ENCODE measurements at places on chromosomes 7 and 10.
A peak's percentile ranks its signal among the peaks of the same experiment; 100 is the strongest.

GRCh38 chr10:74113546-74113945 is 37.1 kb downstream of the AP3M1 start:
- DNase-seq: no peak

GRCh38 chr10:67550838-67551402 is 145.1 kb downstream of the CTNNA3 start:
- no peak for DNase-seq

DNA sequence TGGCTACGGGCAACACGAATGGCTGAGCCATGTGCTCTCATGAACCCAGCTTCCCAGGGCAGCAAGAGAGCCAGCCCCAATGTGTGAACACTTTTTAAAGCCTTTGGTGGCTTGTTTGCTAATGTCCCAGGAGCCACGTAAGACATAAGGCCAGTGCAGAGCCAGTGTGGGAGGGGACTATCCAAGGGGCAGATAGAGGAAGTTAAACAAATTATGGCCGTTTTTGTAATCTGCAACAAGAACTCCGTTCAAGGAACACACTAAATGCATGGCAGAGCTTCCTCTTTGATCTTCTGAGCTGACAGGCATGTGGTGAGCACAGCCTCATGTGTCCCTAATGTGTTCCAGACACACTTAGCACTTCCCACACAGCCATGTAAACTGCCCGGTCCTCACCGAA is 133.3 kb downstream of the TEX36 start:
- peak; percentile 8 for DNase-seq

- DNase-seq: no peak
These were observed 23.3 kb upstream of the PCGF5 start for GRCh38 chr10:91197127-91197526.

GRCh38 chr7:105974471-105974870 is 11.4 kb downstream of the CDHR3 start:
- no peak for DNase-seq

DNA sequence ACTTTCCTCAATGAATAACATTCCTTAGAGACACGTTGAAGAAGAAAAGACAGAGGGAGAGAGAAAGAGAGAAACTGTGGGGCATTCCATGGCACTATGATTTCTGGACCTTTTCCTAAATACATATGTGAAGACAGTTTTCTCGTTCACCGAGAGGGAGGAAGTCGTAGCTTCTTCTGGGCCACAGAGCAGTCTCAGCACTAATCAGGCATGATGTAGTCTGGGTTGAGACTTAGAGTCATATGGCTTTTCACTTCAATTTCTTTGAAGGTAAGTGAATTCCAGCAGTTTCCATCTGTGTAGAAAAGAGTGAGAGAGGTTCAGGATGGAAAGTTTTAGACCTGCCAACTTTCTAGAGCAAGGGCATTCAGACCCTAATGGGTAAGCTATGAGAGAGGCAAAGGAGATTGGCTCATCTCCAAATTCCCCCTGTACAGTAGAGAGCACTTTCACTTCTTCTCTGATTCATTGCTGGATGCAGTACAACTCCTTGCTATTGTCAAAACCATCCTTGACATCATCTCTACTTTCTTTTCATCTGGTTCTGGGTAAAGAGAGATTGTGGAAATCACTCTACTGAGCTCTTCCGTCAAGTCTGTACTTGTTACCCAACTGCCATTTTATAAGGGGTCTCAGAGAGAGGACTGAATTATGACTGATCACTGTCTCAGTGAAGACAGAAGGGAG is 31.5 kb upstream of the OR9A4 start:
- DNase-seq: no peak

- DNase-seq: no peak
These were observed 107.6 kb downstream of the VIPR2 start for GRCh38 chr7:159036916-159037605.

DNA sequence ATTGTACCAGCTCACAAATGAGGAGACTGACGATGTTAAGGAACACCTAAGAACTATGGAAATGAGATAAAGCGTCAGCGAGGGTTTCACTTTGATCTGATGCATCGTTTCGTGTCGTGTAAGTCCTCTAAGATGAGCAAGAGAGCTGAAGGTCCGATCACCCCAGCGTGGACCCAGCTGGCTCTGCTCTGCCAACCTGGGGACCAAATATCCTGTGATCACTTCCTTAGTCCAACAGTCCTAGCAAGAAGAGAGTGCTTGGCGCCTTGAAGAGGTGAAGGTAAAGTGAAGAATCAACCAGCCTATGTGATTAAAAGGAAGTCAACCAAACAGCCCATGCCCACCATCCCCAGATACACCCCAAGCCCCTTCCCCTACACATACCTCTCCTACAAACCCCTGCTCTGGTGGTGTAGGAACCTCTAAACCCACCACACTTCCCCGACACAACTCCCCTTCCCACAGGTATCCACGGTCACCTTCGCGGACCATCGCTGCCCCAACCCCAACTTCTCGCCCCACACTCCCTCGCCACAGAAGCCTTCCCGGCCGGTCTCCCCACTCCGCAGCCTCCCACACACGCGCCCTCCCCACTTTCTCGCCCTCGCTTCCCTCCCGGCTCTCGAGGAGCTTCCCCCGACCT is 722 bp downstream of the UPF2 start:
- peak; percentile 34 for DNase-seq

- no peak for DNase-seq
These were observed 12.1 kb upstream of the PDGFA start for GRCh38 chr7:531777-532176.

DNA sequence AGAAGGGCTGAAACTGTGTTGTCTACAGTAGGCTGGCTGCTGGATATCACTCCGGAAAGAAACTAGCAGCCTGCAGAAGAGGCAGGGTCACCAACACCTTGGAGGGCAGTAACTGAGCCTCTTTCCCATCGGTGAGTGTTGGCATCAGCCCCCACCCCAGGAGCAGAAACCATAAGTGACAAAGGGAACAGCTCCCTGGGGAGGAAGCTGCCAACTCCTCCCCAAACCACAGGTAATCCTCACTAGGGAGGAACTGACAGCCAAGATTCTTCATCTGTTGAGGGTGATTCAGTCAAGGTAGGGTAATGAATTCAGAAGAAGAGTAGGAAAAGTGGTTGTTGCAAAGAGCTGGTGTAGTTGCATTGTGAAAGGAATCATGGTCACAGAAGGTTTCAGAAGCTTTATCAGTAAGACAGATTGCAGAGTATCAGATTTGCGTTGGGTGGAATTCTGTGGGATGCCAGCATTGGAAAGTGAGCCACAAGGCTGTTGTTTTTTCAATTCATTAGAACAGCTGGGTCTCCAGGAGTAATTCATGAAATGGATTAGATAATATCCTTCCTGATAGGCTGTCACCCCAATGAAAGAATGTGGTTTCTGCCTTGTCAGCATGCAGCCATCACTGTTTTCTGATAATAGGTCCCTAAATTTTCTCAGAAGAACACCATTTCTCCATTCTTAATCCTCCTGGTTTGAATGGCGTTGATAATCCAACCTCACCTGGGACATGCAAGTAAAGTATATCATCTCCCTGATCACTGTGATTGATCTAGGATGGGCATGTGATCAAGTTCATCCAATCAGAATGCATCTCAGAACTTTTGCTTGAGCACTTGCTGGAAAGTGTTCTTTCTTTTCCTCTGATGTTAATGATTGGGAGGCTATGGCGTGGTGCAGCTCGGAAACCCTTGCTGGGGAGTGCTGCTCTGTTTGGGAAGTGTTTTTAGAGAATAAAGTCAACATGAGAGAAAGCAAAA is 75.0 kb upstream of the CTBP2 start:
- DNase-seq: no peak

DNA sequence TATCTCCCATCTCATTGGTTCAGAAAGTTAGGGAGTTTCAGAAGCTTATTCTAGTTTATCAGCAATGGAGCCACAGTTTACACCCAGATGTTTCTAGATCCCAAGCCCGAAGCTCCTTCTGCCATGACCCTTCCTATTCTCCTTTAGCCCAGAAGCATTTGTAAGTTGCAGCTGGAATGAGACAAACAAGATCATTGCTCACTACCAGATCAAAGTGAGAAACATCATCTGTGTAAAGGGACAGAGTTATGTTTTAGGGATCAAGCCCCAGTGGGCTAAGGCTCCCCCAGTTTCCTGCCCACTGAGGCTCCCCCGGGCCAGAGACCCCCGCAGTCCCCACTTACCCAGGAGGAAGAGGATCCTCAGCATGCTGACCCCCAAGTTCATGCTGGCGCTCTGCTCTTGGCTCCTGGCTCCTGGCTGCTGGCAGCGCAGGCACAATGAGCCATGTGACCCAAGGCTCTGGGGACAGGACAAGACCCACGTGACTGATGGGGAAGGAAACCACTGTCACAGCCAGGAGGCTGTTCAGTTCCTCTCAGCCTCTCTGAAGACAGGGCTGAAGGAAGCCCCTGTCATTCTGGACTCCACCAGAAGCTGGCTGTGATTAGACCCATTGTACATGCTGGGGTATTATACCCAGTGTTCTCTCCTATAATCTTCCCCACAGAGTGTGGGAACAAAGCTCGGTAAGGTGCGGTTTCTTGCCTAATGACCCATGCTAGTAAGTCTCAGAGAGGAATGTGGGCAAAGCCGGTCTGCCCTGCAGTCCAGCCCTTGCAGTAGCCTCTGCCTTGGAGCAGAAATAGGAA is at the start of gene TMEM273:
TMEM273 (minus strand) TSS at position 442 of the 812 bp plus-strand sequence; CDS start at position 387, 55 bp downstream.
- peak; percentile 16 for DNase-seq

DNA sequence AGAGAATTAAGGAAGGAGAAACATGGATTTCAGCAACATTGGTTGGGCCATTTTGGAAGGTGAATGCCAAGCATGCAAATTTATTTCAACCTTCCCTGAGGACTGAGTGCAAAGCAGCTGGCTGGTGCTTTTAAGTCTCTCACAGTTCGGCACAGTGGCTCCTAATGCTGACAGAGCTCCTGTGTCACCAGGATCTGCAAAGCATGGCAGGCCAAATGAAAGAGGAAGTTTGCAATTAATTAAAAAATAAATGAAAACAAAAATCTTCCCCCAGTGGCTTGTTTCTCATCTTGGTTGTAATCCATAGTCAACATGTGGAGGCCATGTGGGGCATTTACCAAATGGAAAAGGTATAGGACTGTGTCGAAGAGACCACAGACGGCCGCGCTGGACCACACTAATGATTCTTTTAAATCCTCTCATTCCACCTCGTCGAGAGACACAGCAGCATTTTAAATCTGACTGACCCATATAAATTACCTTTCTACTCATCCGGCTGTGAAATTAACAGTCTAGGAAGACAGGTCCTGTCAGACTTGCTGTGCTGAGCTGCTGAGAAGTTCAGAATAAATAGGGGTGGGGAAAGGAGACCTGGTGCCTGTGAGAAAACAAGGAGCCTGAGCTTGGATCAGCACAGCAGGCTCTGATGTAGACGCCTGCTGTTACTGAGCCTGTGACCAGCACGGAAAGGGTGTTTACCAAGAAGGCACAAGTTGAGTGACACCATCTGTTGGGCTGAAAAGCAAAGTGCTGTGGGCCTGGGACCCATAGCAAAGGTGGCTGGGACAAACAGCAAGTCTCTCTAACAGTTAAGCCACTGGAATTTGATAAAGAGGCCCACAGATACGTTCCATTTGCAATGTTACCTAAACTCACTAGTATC is 136.0 kb upstream of the COL1A2 start:
- DNase-seq: no peak

GRCh38 chr7:25765110-25765655 is 386.8 kb upstream of the NFE2L3 start:
- DNase-seq: no peak

DNA sequence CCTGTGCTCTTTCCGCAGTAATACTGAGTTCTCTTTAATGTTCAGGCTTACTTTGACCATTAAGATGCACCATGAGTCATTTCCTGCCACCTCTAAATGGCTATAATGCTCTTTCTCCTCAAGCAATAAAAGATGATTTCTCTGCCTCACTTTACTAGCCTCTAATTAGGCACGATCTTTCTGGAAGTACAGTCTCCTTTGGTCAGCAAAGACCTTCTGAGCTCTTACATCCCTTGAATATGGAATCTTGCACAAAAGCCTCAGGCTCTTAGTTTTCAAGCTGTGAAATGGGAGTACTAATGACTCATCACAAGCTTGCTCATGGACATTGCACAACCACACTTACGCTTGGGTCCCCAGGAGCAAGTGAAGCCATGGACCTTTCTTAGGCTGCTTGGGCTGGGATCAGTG is 85.9 kb downstream of the FRMD4A start:
- no peak for DNase-seq

- DNase-seq: no peak
These were observed 170.9 kb upstream of the ASAH2 start for GRCh38 chr10:50422259-50422658.

DNA sequence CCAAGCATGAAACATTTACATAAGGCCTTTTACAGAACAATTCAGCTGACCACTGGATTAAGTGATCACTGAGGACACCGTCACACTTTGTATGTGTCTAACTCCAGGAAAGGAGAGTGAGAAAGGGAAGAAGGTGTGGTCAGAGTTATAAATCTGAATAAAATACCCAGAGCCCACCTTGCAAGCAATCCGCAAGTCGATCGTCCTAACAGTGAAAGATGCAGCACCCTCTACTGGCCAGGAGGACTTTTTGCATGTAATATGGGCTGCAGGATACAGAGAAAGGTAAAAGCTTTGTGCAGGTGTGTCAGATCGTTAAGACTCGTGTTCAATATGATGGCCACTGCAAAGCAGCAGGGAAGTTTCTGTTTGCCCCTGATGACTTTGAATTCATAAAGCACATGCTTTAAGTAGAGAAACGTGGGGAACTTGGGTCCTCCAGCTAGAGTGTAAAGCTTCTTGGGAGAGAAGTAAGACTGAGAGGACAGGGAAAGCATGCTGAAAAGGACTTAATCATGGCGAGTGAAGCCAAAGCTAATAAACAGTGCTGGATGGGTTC is 68.5 kb upstream of the BMPER start:
- peak; percentile 35 for DNase-seq

DNA sequence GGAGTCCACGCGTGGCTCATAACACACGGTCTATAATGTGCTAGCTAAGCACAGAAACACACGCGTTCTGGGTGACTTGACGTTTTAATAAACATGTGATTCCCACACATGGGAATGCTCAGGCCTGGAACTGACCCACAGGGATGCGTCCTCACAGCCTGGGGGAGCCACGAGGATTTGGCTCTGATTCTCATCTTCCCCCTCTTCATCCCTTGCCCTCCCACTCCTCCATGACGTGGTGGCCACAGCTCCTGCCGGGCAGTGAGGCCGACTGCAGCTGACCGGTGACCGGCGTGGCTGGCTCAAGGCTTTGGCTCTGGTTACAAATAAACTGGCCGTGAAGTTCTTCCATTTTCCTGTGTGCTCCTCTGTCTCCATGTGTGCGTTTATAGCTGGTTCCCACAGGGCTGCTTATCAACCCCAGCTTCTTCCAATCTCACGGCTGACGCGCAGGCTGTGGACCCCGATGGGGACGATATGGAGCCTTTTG is 40.9 kb upstream of the KLF6 start:
- peak; percentile 57 for DNase-seq

All from SJCRH30 (cell line).